ENCODE measurements at places on chromosomes 1 and 21.

GRCh38 chr1:241235256-241235897, 121.6 kb downstream of the RGS7 start:
- DNase-seq = peak; percentile 62

GRCh38 chr1:229470406-229471043, 36.6 kb upstream of the ACTA1 start:
- DNase-seq = no peak

DNA sequence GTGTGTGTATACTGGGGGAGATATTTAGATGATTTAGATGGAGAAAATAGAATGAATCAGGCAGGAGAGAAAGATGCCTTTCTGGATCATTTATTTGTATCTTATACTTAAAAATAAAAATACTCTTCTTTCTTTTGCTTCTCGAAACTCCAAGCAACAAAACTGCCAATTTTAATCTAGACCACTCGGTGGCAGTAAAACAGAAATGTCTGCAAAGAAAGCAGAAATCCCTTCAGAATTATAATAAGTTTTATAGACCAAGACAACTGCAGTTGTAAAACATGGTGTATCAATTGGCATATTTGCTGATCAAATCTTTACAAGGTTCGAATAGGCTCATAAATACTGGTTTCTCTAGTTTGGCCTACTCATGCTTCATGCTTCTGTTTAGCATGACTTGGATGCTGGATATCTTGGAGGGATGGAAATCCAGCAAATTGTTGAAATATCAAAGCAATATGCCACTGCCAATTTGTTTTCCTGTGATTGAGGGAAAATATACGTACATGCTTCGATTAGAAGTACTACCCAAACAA, 15.1 kb upstream of the C1orf87 start:
- DNase-seq = no peak

DNA sequence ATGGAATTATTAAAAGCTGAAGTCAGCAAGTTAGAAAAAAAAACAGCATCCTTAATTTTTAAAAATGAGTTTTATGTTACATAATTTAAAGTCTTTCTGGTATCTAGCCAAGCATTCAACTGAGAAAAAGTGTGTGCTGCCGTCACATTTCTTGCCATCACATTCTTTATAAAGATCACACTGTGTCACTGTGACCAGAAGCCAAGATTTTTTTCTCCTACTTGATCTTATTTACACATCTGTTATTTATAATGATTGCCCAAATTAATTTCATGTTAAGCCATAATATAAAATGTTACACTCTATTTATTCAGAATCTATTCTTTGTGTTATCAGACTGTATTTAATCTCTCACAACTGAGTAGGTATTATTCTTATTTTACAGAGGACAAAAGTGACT, 1603.7 kb downstream of the PLA2G4A start:
- DNase-seq = no peak

- no peak for DNase-seq
Observed at GRCh38 chr1:181073638-181074037, 14.9 kb upstream of the IER5 start.

- DNase-seq = peak; percentile 18
Observed at GRCh38 chr1:88595355-88596002, 88.6 kb upstream of the PKN2 start.

DNA sequence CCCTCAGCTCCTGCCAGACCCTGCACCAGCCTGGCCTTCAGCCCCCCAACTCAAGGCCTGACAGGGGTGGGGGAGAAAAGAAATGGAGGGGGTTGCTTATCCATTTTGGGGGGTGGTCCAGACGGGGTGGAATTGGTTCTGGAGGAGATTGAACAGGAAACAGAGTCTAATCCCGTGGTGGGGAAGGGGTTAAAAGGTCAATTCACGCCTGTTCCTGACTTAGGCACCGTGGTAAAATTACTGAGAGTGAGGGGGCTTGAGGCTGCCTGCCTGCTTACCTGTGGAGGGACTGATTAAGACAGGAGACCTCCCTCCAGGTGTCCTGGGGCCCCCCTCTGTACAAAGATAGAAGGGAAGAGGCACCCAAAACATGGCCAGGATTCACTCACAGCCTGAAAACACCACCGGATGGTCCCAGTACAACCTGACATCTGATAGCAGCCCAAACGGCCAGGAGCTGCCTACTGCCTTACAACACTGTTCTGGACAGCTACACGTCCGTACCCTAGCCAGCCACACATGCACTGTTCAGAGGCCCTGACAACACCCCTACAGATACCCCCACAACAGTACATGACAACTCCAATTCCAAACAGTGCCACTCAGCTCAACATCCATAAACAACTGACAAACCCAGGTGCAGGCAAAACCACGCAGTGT, 31.8 kb downstream of the AHDC1 start:
- no peak for DNase-seq

GRCh38 chr1:195376190-195376589, 1232.0 kb downstream of the KCNT2 start:
- DNase-seq = no peak

DNA sequence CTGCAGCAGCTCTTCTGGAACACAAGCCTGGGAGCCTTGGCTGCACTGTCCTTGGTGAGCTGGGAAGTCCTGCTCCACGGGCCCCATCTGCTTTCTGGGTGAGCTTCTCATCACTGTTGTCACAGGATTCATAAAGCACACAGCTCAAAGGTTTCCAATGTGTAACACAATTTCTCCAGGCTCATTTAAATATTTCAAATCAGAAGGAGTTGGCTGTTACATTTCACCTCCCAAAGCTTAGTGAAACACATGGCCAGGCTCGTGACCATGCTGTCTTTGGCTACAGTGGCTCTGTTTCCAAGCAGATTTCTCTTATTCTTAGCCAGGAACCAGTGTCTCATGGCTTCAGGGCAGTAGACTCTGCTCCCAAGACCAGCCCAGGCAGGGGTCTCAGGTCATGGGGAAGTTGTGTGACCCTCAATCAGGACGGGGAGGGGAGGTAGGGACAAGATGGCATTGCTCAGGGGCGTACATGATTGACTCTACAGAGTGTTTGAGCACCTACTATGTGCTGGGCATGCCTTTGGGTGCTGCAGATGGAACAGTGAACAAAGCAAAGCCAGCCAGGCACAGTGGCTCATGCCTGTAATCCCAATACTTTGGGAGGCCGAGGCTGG, 353.0 kb downstream of the NPHP4 start:
- DNase-seq = no peak

GRCh38 chr1:34864759-34865158, 5.2 kb upstream of the SMIM12 start:
- DNase-seq = no peak

- no peak for DNase-seq
Observed at GRCh38 chr1:188817814-188818213, 1659.8 kb downstream of the BRINP3 start.

DNA sequence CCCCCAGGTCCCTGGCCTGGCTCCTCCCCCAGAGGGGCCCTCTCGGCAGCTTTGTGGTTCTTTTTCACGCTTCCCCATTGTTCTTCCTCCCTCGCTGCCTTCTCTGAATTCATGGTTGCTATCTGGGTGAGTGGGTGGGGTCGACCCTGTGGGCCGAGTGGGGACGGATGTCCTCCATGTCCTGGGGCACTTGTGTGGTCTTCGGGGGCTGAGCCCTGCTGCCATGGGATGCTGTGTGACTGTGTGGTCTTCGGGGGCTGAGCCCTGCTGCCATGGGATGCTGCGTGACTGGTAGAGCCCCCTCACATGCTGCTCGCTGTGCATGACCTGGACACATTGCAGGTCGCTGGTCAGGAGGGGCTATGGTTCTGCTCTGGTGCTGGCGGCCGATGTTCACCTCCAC, 21.6 kb upstream of the DIP2A start:
- DNase-seq = no peak

DNA sequence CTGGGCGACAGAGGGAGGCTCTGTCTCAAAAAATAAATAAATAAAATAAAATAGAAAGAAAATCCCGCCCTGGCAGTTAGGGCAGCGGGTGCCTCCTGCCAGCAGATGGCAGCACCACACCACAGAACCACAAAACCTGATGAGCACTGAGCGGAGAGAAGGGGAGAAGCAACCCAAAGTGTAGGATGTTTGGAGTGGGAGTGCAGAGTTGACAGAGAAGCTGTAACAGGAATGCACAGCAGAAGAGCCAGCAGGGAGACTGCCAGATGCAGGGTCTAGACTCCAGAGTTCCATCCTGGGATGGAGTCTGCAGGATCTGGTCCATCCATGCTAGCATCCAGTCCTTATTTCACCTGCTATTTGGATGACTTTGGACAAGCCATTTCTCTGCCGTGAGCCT, 29.7 kb upstream of the KIRREL1 start:
- DNase-seq = peak; percentile 90

- DNase-seq = no peak
Observed at GRCh38 chr1:213921311-213921710, 66.5 kb upstream of the PROX1 start.

DNA sequence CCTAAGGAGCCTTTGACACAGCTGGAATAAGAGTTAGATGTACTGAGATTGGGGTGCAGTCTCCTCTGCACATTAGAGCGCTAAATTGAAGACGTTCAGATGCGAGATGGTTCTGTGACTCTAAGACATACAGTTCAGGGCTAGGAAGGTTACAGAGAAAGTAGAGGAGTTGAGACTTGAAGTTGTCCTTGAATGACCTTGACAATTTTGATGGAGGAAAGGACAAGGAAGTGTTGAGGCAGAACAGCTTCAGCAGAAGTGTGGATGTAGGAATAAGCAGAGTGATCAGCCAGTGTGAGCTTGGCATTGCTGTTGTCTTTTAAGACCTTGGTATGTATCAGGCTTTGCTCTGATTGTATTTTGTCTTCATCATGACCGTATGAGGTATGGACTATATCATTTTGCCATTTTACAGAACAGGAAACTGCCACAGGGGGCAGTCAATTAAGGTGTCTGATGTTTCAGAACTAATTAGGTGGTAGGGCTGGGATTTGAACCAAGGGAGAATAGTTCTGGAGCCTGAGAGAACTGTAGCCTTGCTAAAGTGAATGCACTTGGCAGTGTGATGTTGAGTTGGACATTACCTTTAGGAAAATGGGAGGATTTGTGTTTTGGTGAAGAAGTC, 9.2 kb downstream of the TTF2 start:
- no peak for DNase-seq

GRCh38 chr21:34962586-34963222, 86.4 kb downstream of the RUNX1 start:
- no peak for DNase-seq

DNA sequence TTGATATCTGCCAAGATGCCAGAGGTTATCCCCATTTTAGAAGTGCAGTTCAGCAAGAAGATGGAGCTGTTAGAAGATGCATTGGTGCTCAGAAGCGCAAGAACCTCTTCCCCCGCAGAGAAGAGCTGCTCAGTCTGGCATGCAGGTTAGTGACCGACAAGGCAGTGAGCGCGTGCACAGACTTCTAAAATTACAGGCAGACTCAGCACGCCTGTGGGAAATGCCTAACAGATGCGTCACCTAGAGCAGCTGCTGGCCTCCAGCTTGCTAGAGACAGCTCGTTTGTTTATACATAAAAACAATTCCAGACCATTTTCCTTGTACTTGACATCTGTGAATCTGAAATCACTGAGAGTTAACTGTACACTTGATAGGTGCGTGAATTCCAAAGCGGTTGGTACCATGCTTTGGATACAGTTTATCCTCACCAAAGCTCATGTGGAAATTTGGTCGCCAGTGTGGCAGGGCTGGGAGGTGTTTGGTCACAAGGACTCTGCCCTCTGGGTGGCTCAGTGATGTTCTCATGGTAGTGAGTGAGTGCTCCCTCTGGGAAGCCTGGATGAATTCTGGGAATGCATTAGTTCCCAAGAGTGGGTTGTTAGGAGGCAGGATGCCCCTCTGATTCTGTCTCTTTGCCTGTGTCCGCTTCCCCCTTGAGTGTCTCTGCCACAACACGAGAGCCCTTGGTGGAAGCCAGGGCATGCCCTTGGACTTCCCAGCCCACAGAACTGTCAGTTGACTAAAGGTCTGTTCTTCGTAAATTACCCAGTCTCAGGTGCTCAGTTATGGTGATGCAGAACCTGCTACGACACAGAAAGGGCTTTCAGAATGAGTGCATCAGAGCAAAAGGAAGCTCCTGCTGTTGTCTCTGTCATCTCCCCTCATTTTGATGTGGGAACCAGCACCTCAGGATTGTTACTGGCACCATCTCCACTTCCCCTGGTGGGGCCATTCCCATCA, 24.4 kb downstream of the SNAP47 start:
- no peak for DNase-seq

- DNase-seq = peak; percentile 34
Observed at GRCh38 chr1:237961754-237962153, 71.0 kb upstream of the ZP4 start.

DNA sequence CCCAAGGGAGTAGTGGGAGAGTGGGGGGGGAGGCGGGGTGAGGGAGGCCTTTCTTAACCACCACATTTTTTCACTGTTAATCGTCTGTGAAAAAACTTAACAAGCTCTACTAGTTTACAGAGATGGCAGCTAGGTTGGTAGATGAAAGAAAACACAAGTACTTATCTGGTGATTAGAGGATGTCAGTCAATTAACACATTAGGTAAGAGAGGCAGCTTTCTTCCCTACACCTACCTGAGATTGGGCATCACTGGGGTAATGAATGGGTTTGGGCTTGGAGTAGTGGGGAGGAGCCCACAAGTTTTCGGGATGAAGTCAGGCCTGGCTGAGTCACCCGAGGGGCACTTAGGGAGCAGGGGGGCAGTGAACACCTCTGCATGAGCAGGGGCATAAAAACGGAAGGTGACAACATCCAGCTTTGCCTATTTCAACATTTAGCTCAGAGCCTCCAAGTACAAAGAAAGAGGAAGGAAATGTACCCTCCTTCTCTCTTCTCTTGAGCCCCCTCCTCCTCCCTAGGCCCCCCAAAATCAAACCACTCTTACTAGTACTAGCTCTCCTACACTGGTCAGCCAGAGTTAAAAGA, 2.5 kb downstream of the LBR start:
- no peak for DNase-seq
